ENCODE measurements at places on chromosomes 16 and 17. TPM values are rescaled to one million over a fixed set of nuclear protein-coding genes. Genes with fewer than 3 reads are reported as not detected.

ZFPM1 gene
- total RNA-seq, result 1.7 TPM

ADAD2 gene
- not detected for total RNA-seq

KREMEN2 gene
- total RNA-seq, result 1.2 TPM

KRT33B gene
- total RNA-seq, result 0.79 TPM

HOXB6 gene
- not detected for total RNA-seq

DNA sequence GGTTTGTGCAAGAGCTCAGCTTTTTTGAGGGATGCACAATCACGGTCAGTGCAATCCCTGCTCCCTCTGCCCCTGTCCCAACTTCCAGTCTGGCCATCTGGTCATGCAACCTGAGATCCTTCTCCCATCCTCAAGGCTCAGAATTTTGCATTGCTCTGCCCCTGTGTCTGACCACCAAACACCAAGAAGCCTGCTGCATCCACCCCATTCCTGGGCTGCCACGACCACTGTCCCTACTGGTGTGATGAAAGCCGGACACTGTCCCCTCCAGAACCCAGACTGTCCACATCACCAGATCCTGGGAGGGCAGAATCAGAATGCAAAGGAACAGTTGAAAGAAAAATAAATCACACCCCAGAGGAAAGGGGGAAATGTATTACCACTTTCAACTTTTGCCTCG lies 231.0 kb downstream of the C16orf78 start:
- DNase-seq, result no peak

DNA sequence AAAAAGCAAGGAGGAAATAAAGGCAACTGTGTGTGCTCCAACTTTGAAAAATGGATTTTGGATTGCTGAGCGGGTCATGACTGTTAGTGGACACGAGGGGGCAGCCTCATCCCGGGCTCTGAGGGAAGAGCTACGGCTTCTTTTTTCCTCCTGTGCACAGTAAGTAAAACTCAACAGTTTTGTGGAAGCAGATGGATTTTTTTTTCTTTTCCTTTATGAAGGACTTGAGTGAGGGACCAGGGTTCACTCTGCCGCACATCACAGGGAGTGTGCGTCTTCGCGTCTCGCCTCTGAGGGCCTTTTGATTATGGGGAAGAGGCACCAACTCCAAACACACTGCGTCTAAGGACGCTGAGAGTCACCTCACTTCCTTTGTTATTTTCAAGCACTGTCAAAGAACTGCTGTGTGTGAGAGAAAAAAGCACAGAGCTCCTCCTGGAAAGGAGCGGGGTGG lies 80.3 kb upstream of the GOT2 start:
- peak; percentile 26 for DNase-seq

GRCh38 chr16:52073024-52073423 lies 473.9 kb downstream of the TOX3 start:
- DNase-seq, result no peak

DNA sequence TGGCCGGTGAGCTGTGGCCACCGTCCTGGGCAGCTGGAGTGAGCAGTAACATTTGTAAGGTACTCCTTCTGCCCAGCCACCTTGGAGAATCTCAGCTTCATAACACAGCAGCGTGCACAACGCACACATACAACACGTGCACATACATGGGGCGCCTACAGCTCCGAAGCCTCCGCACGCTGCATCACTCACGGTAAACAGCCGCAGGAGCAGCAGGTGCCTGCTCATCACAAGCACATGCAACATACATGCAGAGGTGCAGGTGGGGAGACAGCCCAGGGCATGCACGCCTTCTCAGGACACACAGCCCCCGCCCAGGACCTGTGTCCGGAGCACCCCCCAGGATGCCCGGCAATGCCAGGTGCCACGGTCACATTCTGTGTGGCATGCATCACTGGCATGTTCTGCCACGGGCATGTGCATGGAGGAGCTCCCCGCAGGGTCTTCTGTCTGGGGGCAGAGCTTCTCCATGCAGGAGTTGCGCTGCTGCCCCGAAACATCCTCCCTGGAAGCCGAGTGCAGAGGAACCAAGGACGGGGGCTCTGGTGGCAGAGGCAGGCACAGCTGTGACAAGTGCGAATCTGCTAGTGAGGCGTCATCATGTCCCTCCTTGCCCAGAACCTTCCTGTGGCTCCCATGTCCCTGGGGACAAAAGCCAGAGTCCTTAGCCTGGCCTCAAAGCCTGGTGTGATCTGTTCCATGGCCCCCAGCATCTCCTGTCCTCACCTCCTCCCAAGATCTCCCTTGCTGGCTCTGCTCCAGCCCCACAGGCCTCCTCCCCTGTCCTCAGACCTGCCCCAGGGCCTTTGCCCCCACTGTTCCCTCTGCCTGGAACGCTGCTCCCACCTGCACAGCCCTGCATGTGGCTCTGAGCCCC lies 184.0 kb upstream of the GSE1 start:
- no peak for DNase-seq

GRCh38 chr16:59013930-59014329 lies 279.8 kb upstream of the GOT2 start:
- DNase-seq, result no peak

DNA sequence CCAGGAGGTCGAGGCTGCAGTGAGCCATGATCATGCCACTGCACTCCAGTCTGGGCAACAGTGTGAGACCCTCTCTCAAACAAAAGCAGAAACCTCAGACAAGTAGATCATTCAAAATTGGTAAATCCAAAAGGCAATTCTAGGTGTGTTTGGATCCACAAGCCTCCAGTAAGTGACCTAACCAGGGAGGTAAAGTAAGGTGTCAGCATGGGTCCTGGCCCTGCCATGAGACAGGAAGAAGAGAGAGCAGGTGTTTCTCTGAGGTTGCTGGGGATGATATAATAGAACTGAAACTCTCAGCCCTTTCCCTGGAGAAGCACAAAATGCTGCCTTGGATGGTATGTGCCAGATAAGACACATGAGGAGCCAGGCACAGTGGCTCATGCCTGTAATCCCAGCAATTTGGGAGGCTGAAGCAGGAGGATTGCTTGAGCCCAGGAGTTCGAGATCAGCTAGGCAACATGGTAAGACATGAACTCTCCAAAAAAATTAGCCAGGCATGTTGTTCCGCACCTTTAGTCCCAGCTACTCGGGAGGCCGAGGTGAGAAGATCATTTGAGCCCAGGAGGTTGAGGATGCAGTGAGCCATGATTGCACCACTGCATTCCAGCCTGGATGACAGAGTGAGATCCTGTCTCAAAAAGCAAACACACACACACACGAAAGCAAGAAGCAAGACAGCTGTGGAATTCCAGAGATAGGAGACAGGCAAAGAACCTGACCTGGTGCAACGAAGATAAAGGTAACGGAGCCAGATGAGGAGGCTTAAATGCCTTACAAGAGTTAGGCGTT lies 6.5 kb downstream of the TM4SF5 start:
- DNase-seq, result no peak

GRCh38 chr16:54953461-54953860 lies 22.8 kb downstream of the IRX5 start:
- DNase-seq, result no peak

GRCh38 chr17:77111934-77112296 lies 28.9 kb upstream of the SEC14L1 start:
- no peak for DNase-seq

DNA sequence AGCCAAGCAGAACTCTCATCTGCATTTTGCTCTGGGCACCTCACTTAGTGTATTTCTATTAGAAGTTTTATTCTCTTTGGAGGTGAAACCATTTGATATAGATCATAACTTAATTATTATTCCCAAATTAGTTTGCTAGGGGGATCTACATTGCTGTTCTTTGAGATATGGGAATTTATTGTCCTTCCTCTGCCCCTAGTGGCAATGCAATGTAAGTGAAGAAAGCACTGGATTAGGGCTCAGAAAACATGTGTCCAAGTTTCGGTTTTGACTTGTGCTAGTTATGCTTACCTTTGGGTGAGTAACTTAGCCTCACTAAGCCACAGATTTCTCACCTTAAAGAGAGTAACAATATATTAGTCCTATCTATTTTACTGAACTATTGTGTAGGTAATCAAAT lies 2.9 kb downstream of the KRT39 start:
- peak; percentile 81 for DNase-seq

GRCh38 chr16:25966172-25967097 lies 274.7 kb downstream of the HS3ST4 start:
- no peak for DNase-seq

- DNase-seq, result peak; percentile 15
These were observed 7.1 kb downstream of the TRARG1 start for GRCh38 chr17:1286379-1287106.

GRCh38 chr17:45660474-45660873 lies 123.6 kb upstream of the CRHR1 start:
- no peak for DNase-seq

- no peak for DNase-seq
These were observed 250.6 kb upstream of the ZFHX3 start for GRCh38 chr16:73298562-73298961.

Measured in bronchial epithelial cell (primary cell).